ENCODE measurements at places on chromosomes 13 and 19.

GRCh38 chr19:46492841-46493235, 2.8 kb downstream of the PNMA8B start:
- no peak for DNase-seq

DNA sequence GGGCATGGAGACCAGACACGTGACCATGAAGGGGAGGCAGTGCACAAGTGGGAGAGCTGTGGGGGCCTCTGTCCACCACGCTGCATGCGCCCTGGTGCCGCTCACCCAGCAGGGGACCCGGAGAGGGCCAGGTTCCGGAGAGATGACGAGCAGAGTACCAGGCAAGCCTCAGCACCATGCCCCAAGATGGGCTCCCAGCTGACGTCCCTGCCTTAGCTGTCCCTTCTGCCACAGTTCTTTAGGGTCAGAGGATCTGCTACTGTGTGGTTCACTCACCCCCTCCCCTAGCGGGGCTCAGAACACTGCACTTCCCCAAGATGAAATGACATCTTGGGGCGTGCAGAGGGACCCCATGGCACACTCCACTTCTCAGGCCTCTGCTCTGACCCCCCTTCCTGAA, 9.6 kb upstream of the PRKD2 start:
- DNase-seq, result no peak

- DNase-seq, result no peak
These were observed 1.6 kb downstream of the URI1 start for GRCh38 chr19:29943615-29944014.

DNA sequence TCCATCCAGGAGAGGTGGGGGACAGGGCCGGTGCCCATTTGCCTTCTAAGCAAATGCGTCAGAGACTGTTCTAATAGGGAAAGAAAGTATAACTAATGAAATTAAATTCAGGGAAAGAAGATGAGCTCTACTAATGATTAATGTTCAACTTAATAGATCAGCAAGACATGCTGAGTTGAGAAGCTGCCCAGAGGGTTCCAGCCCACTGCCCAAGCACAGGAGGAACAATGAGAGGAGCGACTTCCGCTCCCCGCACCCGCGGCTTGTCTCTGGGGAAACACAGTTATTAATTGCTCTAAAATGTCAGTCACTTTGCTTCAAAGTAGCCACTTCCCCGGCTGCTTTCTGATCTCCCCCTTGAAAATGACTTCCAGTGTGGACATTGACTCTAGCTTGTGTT, 331.3 kb downstream of the UQCRFS1 start:
- no peak for DNase-seq
